ENCODE measurements at places on chromosomes 6 and 20.

- no peak for ATAC-seq
These were observed 15.0 kb upstream of the RSPO3 start for GRCh38 chr6:127103482-127103881.

DNA sequence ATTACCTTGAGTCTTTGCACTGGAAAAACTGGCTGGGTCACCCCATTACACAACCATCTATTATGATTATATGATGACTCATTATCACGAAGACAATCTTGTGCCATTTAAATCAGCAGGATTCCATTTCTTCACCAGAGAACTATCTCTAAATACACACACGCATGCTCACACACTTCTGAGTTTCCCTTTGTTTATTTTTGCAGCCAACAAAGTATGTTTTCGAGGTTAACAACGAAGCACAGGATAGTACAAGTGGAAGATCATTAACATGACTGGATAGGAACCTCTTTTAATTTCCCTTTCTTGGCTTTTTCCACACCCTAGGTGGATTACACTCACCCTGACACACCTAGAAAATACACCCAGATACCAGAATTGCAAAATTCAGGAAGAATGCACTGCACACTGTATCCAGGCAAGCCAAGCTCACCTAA, 18.9 kb downstream of the PERP start:
- no peak for ATAC-seq

DNA sequence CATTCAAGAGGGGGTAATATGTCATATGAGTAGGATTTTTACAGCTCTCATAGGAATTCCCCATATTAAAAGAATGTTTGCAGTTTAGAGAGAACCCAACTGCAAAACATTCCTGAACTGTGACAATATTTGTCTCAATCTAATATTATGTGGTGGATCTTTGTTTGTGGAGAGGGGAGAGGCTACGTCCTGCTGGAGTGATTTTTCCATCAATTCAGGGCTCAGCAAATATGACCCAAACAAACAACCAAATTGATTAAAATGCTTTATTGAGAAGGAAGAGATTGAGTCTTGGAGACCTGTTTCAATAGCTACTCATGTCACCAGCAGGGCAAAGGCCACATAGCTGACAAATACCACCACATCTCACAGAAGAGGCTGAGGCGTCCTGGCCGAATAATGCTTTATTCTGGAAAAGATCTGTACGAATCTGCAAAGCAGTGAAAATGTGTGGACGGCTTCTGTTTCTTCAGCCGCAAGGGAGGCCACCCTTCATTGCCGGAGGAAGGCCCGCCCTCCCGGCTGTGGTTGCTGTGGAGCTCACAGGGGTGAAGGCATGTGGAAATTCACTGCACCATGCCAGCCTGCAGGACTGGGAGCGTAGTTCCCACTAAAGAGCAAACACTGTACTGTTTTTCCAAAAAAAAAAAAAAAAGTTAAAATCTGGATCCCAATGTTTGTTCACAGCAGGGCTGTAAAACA, 89.7 kb upstream of the QKI start:
- no peak for ATAC-seq

GRCh38 chr6:45442716-45443115, 65.0 kb upstream of the SUPT3H start:
- no peak for ATAC-seq

DNA sequence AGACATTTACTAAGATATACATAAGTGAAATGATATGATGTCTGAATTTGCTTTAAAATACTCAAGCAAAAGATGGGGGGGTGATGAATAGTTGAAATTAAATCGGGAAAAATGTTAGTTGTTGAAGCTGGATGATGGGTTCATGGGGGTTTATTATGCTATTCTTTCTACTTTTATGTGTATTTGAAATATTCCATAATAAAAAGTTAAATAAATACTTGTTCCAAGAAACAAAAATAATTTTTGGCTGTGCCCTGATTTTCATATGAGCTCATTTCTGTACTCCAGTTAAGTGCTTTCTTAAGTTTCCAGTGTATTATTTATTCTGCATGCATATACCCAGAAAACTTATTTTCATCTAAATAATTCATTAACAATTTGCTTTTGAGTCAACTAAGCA, 138.6 kb downstream of the AIG1 start:
- ATAC-seq = no peak

DNA sequence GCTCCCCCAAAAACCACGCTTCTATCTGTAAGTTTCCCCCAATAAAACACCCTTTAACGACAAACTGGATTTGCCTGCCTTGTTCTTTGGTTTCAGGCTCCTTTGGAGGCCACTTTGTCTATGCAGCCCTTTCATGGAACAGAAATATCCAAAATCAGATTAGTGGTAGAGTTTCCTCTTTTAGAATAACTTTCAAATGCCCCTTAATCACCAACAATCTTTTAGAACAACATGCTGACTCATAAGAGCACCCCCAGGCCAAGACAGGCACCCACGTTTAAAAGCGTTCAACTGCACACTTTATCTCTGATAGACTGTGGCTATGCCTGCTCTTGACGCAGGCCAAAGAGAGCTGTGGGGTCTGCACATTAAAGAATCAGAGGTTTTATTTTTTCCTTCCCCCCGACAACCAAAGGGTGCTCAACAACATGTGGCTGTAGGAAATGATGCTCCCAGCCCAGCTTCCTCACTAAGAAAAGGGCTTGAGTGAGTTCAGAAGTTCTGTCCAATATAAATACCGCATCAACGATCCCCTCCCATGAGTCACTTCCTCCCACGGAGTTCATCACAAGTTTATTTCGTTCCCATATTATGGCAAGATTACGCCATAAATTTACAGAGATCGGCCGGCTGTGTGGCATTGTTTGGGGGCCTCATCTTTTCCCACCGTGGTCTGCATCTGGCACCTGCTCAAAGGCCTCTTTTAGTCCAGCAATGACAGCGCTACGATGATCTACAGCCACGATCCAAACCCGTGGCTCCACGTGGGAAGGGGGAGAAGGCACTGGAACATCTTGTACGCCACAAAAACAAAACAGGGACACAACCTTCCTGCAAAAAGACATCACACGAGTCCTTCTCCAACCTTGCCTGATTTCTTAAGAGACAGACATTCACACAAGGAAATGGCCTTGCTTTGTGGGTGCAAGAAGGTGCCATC, 88.8 kb upstream of the NFATC2 start:
- ATAC-seq = peak; percentile 95

- ATAC-seq = no peak
These were observed 144.2 kb downstream of the TBC1D32 start for GRCh38 chr6:121190122-121190521.

GRCh38 chr6:15065261-15065989, 180.4 kb upstream of the JARID2 start:
- ATAC-seq = no peak

- no peak for ATAC-seq
These were observed 590 bp downstream of the EYS start for GRCh38 chr6:65706436-65706835.

GRCh38 chr6:165820934-165821333, 157.9 kb upstream of the PDE10A start:
- ATAC-seq = no peak

- no peak for ATAC-seq
These were observed 164.9 kb downstream of the PLCB4 start for GRCh38 chr20:9233804-9234203.

- no peak for ATAC-seq
These were observed 80.6 kb downstream of the ATG5 start for GRCh38 chr6:106244931-106245330.

GRCh38 chr20:9103955-9104354, 35.1 kb downstream of the PLCB4 start:
- ATAC-seq = peak; percentile 25

DNA sequence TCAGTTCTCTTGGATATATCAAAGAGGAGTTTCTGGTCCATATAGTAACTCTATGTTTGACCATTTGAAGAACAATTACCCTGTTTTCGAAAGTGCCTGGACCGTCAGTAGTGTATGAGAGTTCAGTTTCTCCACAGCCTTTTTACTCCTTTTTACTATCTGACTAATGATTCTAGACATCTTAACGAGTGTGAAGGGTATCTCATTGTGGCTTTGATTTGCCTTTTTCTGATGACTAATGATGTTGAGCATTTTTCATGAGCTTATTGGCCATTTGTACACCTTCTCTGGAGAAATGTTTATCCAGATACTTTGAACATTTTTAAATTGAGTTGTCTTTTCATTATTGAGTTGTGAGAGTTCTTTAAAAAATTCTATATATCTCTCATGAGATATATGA, 114.9 kb upstream of the ATXN1 start:
- no peak for ATAC-seq

GRCh38 chr6:150745896-150746295, 119.6 kb upstream of the MTHFD1L start:
- no peak for ATAC-seq

- no peak for ATAC-seq
These were observed 86.0 kb upstream of the SLC2A12 start for GRCh38 chr6:134138226-134138975.

DNA sequence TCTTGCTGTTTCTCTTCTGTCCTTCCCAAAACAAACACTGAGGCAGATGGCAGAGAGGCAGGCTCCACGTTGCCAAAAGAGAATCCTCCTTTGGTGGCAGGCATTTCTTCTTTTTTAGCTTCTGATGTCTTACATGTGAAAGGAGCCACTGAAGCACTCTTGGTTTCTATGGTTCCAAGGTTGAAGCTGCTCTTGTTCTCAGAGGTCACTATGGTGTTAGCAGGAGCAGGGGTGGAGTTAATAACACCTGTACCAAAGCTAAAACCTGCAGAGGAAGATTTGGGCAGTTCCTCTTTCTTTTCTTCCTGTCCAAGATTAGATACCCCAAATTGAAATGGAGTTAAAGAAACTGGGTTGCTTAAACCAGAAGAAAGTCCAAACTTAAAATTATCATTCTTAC, 28.8 kb downstream of the FAM8A1 start:
- no peak for ATAC-seq

- ATAC-seq = peak; percentile 12
These were observed 5.5 kb downstream of the UBR2 start for GRCh38 chr6:42569102-42570028.

GRCh38 chr6:135871296-135871695, 19.8 kb downstream of the PDE7B start:
- peak; percentile 50 for ATAC-seq

GRCh38 chr6:137240168-137240567, 21.0 kb upstream of the IFNGR1 start:
- ATAC-seq = no peak

GRCh38 chr20:25690427-25690826, 6.2 kb downstream of the ZNF337 start:
- ATAC-seq = no peak

DNA sequence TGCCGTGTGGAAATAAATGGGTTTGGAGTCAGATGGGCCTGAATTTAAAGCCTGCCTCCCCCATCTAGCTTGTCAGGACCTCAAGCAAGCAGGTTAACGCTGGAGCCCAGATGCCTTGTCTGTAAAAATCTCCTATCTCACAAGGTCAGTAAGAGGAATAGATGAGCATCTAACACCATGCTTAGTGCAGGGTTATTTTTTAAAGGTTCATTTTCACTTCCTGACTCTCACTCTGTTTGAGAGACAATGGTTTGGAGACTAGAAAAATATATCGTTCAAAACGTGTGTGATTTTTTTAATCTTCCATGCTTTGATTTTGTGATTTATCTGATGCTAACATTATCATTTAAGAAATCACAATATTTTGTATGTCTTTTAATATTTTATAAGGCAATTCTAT, 114.0 kb upstream of the TAB2 start:
- no peak for ATAC-seq

DNA sequence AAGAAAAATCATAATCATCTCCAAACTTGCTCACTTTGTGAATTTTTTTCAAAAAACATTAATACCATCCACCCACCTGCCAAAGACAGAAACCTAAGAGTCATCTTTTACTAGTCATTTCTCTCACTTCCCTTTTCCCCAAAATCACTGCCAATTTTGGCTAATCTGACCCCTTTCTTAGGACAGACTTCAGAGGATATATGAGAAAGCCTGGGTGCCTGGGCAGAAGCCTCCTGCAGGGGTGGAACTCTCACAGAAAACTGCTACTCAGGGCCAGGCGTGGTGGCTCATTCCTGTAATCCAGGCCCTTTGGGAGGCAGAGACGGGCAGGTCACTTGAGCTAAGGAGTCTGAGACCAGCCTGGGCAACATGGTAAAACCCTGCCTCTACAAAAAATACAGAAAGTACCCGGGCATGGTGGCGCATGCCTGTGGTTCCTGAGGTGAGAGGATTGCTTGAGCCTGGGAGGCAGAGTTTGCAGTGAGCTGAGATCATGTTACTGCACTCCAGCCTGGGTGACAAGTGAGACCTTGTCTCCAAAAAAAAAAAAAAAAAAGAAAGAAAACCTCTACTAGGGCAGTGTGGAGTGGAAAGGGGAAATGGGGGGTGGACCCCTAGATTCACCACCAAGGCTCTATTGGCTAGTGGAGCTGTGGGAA, 3.8 kb downstream of the DEK start:
- peak; percentile 43 for ATAC-seq

DNA sequence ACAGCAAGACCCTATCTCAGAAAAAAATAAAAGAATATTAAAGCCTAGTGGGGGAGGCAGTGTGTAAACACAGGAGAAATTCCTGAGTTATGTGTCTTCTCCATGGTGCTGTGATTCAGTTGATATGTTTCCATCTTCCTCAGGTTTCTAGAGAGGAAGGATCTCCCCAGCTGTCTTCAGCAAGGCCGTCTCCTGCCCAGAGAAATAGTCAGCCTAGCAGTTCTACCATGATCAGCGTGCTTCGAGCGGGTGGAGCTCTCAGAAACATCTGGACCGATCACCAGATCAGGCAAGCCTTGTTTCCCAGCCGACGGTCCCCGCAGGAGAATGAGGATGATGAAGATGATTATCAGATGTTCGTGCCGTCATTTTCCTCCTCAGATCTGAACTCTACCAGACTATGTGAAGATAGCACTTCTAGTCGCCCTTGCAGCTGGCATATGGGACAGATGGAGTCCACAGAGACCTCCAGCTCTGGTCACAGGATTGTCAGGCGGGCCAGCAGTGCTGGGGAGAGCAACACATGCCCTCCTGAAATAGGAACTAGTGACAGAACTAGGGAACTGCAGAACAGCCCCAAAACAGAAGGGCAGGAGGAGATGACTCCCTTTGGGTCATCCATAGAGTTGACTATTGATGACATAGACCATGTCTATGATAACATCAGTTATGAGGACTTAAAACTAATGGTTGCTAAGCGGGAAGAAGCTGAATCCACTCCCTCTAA, 34.9 kb upstream of the MTHFD1L start:
- ATAC-seq = no peak

Measured in SK-N-SH treated with all-trans-retinoic acid at 6 μM for 48 hours (cell line).